ENCODE measurements at places on chromosomes 1 and 21. TPM values are rescaled to one million over a fixed set of nuclear protein-coding genes. Genes with fewer than 3 reads are reported as not detected.

Gene KRTAP13-2
- not detected for polyA plus RNA-seq

Gene ADGRL2
- 180 TPM for polyA plus RNA-seq

Gene CSF1
- polyA plus RNA-seq = 7.1 TPM

Gene DSCAM
- 0.03 TPM for polyA plus RNA-seq

Gene KRTAP21-2
- not detected for polyA plus RNA-seq

All from left kidney (tissue), 8 donors.